ENCODE measurements at places on chromosomes 4 and X.

GRCh38 chr4:22348410-22348809 lies 167.5 kb downstream of the ADGRA3 start:
- no peak for DNase-seq

DNA sequence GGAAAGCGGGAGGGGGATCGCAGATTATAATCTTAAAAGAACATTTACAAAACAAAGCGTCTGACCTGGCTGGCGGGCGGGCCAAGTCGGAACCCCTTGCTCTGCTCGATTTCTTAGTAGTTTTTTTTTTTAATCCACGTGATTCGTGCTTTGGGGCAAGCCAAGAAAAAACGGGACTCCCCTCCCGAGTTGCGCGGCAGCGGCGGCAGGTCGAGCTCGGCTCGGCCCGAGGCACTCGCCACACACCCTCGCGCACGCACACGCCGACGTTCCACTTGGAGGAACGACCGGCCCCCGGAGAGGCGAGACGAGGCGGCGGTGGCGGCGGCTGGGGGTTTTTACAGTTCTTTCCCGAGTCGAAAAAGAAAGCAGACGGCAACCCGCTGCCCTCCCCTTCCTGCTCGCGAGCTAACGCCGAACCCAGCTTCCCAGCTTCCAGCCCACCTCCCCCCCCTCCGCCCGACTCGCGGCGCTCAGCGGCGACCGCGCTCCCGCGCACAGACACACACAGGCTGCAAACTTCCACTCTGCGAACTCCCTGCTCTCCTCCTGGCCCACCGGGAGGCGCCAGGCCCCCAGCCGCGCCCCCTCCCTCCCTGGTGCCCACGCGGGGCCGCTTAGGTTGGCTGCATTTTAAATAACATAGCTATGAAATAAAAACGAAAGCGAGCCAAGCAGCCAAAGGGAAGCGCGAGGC lies 1.2 kb downstream of the BCOR start:
- DNase-seq, result no peak

DNA sequence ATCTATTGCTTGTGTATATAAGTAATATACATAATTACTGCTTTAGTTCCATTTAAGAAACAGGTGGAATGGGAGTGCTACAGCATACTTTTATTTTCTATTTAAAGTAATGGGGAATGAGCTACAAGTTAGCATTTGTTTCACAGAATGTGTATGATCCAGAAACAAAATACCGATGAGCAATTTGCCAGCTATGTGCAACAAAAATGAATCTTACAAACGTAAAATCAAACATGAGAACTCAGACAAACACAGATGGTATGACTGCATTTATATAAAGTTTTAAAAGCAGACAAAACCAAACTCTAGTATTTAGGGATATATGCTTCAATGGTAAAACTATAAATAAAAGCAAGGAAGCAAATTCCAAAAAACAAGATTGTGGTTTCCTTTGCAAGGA lies 141.7 kb downstream of the PAPSS1 start:
- DNase-seq, result no peak

DNA sequence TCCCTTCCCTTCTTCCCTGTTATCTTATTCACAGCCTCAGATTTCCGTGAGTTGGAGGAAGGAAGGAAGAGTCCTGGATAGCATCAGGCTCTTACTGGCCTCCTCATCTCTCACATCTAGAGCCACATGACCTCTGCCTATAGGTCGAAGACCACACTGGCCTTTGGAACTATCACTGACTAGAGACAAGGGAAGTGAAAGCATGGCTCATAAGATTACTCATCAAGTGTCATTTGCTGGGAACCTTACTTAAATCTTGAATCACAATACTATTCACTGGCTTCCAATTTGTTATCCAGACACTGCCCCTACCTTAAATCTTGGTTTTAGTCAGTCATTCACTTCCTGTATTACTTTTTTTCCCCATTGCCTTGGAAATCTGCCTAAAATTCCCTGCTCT lies 61.6 kb upstream of the MTMR8 start:
- no peak for DNase-seq

Data from right renal pelvis (tissue), 4 donors.